ENCODE measurements at places on chromosomes 16 and 17. TPM values are rescaled to one million over a fixed set of nuclear protein-coding genes. Genes with fewer than 3 reads are reported as not detected.

The HOXB6 gene
- total RNA-seq = not detected

The RARA gene
- total RNA-seq = 18.5 TPM

The TNP2 gene
- total RNA-seq = not detected

The EIF3C gene
- 1,095 TPM for total RNA-seq

The PPM1E gene
- total RNA-seq = 0.05 TPM

The SDR42E2 gene
- not detected for total RNA-seq

DNA sequence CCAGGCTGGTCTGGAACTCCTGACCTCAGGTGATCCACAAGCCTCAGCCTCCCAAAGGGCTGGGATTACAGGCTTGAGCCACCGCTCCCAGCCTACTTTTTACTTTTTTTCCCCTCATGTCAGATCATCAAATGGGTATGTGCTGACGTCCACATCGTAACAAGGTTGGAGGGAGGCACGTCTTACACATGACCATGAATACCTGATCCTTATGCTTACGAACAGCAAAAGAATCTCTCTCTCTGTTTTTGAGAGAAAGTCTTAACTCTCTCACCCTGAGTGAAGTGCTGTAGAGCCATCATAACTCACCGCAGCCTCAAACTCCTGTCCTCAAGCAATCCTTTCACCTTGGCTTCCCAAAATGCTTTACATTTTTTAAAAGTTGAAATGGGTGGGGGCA is 29.5 kb upstream of the TMEM92 start:
- no peak overlapping the region for H3K27ac ChIP-seq
- H3K4me3 ChIP-seq = no peak overlapping the region
- no peaks in the 10 kb centered on the region for H3K4me1 ChIP-seq
- DNase-seq = no peak
- peaks cover 27% of the 10 kb centered on the region for H3K27me3 ChIP-seq
- H3K36me3 ChIP-seq = peaks cover 1% of the 10 kb centered on the region

DNA sequence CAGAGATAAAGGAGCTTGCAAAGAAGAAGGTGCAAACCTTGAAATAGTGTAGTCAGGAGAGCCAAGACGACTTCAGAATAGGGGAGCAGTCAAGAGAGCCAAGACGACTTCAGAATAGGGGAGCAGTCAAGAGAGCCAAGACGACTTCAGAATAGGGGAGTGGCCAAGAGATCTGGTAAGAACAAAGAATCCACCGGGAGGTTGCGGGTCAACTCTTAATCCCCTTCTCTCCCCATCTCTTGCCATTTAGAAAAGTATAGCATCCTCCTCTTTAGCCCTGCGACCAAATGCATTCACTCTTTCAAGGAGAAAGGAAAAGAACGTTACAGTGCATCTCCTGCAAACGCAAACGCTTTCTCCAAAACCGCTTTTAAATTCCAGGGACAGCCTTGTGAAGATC is 713 bp downstream of the KNOP1 start:
- H3K27me3 ChIP-seq = no peaks in the 10 kb centered on the region
- peaks cover 45% of the 10 kb centered on the region for H3K4me1 ChIP-seq
- H3K27ac ChIP-seq = peak overlapping the region; percentile 78
- peak overlapping the region; percentile 91 for H3K4me3 ChIP-seq

DNA sequence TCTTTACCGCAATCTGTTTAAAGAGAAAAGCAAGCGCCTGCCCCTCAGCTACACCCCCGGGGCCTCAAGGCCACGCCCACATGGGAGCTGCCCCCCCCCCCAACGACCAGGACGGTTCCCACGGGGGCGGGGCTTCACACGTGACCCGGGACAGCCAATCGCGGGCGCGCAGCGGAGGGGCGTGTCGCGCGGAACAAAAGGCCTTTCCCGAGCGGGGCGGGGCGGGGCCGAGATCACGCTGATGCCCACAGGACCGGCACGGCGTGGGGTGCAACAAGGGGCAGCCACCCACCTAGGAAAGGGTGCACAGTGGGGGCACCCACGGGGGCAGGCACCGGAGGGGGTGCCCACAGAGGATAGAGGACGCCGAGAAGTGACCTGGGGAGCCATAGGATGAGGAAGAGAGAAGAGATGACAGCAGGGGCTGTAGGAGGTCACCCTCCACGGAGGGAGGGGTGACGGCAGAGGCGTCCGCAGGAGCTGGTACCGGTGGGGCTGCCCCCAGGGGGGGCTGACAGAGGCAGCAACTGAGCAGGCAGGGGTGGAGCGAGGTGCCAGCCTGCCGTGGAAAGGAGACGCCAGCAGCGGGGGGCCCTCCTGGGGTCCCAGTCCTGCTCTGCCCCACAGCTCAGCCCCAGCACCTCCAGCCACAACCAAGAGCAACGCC is 6.2 kb downstream of the UNKL start:
- peak; percentile 93 for DNase-seq
- H3K27ac ChIP-seq = no peak overlapping the region
- peaks cover 25% of the 10 kb centered on the region for H3K4me1 ChIP-seq
- H3K4me3 ChIP-seq = peak overlapping the region; percentile 74
- H3K36me3 ChIP-seq = peaks cover 1% of the 10 kb centered on the region

DNA sequence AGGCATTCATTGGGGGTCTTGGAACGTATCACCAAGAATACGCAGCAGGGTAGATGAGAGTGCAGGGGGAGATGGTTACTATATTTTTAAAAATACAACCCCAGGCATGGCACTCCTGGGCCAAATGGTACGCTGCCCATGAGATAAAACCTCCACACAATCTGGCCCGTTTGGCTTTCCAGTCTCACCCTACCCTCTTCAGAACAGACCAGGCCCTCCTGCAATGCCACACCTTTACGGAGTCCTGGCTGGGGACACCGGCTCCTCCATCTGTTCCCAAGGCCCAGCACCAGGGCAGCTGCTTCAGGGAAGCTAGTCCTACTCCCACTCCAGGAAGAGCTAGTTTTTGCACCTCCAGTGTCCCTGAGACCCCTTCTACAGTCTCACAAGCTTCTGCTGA is 24.4 kb downstream of the SNN start:
- no peak overlapping the region for H3K27ac ChIP-seq
- no peaks in the 10 kb centered on the region for H3K27me3 ChIP-seq
- no peak for DNase-seq
- H3K36me3 ChIP-seq = peaks cover 31% of the 10 kb centered on the region
- no peak overlapping the region for H3K4me3 ChIP-seq
- peaks cover 30% of the 10 kb centered on the region for H3K4me1 ChIP-seq

DNA sequence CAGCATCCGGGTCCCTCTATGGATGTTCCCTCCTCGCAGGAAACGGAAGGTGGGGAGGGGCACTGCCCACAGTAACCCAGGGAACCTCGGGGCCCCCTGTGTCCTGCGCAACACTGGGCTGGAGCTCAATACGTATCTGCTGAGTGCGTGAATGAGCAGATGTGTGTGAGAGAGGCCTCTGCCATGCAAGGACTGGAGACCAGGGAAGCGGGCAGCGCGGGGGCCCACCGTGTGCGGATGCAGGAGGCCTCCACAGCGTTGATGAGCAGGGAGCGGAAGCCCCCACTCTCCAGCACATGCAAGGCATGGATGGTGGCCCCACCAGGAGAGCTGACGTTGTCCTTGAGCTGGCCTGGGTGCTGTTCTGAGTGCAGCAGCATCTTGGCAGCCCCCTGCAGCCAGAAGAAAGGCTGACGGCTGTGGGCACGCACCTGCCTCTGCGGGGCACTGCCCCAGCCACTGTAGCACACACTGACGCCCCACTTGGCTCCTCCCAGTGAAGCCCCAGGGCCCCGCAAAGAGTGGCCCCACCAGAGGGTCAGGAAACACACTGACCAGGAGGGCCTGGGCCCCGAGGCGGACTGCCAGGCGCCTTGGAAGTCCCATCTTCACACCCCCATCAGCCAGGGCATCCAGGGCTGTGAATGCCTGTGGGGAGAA is 2.9 kb downstream of the PYCR1 start:
- peaks cover 2% of the 10 kb centered on the region for H3K27me3 ChIP-seq
- H3K4me1 ChIP-seq = peaks cover 17% of the 10 kb centered on the region
- peak overlapping the region; percentile 32 for H3K4me3 ChIP-seq
- no peak for DNase-seq

GRCh38 chr16:69397821-69398521 is 12.2 kb upstream of the TERF2 start:
- H3K27ac ChIP-seq = peak overlapping the region; percentile 15
- peaks cover 27% of the 10 kb centered on the region for H3K4me1 ChIP-seq
- peaks cover 4% of the 10 kb centered on the region for H3K27me3 ChIP-seq
- DNase-seq = peak; percentile 27
- H3K4me3 ChIP-seq = no peak overlapping the region
